ENCODE measurements at places on chromosomes 4 and X. TPM values are rescaled to one million over a fixed set of nuclear protein-coding genes. Genes with fewer than 3 reads are reported as not detected.

DNA sequence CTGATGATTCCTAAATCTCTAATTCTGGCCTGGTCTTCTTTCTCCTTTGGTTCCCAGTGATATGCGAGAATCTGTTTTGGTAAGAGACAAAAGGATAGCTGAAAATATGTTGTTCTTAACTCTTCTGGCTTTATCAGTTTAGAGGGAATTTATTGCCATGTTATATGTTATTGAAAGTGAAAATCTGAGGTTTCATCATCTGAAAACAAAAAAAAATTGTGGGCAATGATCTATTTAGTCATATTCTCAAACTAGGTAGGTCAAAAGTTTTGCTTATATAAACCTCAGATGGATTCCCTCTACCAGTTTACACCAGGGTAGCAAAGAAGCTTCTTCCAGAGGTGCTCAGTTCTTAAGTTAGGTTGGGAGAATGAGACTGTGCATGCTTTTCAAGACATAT, 103.6 kb downstream of the ITM2A start:
- DNase-seq = no peak

- DNase-seq = peak; percentile 25
Measured at GRCh38 chrX:1502241-1502640, 34.7 kb downstream of the P2RY8 start.

GRCh38 chr4:142408003-142408441, 438.1 kb downstream of the INPP4B start:
- no peak for DNase-seq

DNA sequence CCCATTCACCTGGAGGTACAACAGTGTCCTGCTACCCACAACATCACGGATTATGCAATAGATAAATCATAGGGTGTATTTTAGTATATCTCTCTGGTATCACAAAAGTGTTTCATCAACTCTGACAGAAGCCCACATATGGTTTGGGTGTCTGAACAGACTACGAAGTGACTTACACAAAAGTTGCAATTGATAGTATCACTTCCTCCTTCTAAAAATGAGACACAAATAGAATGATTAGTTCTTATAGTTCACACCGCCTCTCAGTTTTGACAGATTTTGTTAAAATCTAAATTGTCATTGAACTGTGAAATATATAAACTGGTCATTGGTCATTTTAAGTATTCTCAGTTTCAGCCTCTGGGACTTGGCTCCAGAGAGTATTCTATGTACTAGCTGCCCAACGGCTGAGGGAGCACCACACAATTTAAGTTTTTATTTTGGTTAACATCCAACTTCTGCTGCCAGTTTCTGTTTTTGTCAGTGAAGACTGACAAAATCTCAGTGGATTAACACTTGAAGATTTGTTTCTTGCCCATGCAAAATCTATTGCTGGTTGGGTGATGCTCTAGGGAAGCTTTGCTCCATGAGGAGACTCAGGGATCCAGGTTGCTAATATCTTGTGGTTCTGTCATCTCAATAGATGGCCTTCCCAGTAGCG, 113.8 kb upstream of the PUDP start:
- DNase-seq = no peak

DNA sequence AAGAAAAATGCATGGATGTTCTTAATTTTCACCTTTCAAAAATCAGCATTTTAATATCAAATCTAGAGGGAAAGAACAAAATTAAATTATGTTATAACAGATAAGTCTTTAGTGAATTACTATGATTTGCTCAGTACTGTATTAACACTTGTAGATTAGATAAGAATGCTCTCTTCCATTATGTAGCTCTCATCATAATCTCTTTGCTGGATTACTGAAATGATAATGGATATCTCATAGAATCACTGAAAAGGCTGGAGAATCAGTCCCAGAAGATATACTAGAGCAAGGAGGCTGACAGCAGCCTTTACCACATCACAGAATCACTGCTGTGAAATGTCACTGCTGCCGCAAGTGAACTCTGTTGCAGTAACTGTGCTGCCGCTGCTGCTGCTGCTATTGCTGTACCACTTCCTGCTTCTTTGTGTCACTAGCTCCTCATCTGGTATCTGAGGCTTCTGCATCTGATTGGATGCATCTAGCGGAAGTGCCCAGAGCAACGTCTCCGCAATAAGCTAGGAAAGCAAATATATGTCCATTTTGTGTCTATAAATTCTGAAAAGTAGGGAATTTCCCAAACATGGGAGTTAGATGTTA, 738.2 kb downstream of the ADGRL3 start:
- DNase-seq = no peak

DNA sequence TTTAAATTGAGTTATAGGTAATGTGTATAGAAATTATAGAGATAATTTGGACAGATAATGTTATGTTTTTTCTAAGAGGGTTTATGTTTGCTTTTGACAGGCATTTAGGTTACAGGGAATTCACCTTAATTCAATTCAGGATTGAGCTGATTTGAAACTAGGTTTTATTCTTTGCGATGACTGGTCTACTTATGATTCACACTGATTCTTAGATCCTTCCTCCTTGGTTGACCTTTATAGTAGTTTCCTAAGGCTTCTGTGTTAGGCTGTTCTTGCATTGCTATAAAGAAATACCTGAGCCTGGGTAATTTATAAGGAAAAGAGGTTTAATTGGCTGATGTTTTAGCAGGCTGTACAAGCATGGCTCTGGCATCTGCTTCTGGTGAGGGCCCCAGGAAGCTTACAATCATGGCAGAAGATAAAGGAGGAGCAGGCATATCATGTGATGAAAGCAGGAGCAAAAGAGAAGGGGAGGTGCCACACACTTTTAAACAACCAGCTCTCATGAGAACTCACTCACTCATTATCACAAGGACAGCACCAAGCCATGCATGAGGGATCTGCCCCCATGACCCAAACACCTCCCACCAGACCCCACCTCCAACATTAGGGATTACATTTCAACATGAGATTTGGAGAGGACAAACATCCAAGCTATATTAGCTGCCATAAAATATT, 155.0 kb upstream of the SFRP2 start:
- DNase-seq = no peak

- DNase-seq = no peak
Measured at GRCh38 chr4:140330311-140330900, 43.0 kb upstream of the SCOC start.

- DNase-seq = no peak
Measured at GRCh38 chrX:131827935-131828334, 195.2 kb upstream of the STK26 start.

DNA sequence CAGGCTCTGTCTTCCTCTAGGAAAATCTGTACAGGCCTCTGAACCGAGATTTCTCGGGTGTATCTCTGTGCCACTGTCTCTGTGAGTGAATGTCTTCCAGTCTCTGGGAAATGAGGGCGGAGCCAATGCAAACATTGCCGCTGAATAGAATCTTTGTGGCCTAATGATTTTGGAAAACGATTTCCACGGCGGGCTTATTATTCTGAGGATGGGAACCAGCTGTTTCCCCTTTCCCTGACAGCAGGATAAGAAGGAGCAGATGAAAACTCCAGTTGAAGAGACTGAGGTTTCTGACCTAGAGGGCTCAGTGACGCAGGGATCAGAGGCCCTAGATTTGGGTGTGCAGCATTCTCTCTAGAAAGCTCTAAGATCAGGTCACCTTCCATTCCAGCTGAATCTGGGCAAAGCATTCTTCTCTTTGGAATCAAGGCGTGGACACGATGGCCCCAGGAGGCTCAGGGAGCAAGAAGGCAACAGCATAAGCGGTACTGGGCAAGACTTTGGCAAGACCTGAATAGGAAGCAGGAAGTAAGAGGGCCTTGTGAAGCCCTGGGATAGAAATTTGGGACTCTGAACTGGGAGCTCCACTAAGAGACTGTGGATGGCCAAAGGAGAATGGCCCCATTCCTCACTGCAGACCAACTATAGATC, 47.3 kb downstream of the PJA1 start:
- no peak for DNase-seq

DNA sequence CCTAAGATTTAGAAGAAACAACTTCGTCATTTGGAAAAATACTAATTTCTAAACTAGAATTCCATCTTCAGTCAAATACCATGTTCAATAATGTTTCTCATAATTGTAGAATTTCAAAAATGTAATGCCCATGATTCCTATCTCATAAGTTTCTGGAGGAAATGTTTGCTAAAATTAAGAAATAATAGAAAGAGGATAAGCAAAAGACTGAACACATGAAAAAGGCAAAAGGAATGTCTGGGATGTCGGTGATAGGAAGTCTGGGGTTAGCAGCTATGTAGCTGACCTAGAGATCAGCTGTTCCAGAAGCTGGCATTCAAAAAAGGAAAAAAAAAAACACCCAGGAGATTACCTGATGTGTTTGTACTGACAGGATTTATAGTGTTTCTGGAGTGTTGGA, 18.9 kb upstream of the PCDH10 start:
- no peak for DNase-seq

The CXCL13 gene
- not detected for total RNA-seq

The TEX13C gene
- not detected for total RNA-seq

The CPLX1 gene
- total RNA-seq = 5.0 TPM
